Stimulated activated CD4-positive, alpha-beta T cell treated with anti-CD3 and anti-CD28 coated beads, Interleukin-15, amount 100 ng/mL, for 1 hour (primary cell): ENCODE measurements at places on chromosomes 2 and 18.

GRCh38 chr2:98764499-98764898, 33.6 kb upstream of the MGAT4A start:
- no peak for DNase-seq

DNA sequence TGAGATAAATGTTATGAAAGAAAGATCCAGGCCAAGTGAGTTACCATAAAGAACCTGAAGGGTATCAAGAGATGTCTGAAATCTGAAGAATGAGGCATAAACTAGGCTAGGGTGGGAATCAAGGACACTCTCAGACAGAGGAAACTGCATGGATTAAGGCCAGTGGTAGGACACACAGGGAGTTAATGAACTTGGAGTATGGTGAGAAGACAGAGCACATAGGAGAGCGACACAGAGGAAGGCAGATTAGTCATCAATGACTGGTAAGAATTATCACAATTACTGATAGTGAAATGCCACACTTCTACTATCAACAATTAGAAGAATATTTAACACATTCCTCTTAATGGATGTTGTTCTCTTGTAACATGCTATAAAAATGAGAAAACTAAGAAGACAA, 76.9 kb downstream of the TTC21B start:
- DNase-seq, result no peak

DNA sequence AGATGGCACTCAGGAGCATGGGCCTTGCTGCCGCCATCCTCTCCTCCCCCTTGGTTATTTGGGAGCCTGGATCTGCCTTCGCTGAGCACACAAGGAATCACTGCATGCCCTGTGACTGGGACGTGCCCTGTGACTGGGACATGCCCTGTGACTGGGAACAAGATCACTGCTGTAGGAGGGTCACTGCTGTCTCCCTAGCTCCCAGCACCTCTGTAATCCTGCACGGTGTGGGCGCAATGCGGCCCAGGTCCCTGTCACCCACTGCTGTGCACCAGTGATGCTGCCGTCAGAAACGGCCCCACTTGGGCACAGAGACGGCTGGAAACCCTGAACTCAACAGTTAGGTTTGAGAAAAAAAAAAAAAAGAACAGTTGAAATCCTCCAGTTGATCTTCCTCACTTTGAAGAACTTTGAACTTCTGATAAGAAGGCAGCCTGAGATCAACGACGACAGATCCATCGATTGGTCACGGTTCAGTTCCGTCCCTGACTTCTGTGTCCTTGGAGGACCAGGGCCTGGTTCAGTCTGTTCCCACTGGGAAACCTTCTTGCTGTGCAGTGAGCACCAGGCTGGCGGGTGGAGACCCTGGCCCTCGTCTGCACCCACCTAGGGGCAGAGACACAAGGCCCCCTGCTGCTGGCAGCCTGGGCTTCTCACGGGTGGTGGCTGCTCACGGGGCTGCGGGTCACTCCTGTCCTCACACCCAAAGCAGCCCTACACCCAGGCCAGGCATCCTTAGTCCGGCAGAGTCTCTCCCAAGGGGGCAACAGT, 125.9 kb downstream of the PXDN start:
- no peak for DNase-seq

- DNase-seq, result no peak
These were observed 14.5 kb downstream of the NTSR2 start for GRCh38 chr2:11655495-11655894.

- DNase-seq, result no peak
These were observed 11.5 kb upstream of the ASB1 start for GRCh38 chr2:238415036-238415764.

DNA sequence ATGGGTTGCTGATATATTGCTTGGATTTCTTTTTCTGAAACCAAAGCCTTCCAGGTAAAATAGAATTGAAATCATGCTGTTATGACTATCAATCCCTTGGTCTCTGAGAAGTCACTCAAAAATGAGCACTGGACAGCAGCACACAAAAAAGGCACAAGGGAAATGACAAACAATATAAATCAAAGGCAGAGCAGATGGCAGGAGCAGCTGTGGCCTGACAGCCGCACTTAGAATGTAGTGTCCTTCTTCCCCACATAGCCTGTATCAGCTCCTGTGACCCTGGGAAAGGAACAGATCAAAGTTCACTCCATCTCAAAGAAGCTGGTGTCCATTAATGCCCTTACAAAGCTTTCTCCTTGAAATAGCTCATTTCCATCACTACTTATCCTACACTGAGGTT, 326.7 kb downstream of the SUCLG1 start:
- no peak for DNase-seq

- no peak for DNase-seq
These were observed 59.2 kb downstream of the SGPP2 start for GRCh38 chr2:222483513-222484039.

DNA sequence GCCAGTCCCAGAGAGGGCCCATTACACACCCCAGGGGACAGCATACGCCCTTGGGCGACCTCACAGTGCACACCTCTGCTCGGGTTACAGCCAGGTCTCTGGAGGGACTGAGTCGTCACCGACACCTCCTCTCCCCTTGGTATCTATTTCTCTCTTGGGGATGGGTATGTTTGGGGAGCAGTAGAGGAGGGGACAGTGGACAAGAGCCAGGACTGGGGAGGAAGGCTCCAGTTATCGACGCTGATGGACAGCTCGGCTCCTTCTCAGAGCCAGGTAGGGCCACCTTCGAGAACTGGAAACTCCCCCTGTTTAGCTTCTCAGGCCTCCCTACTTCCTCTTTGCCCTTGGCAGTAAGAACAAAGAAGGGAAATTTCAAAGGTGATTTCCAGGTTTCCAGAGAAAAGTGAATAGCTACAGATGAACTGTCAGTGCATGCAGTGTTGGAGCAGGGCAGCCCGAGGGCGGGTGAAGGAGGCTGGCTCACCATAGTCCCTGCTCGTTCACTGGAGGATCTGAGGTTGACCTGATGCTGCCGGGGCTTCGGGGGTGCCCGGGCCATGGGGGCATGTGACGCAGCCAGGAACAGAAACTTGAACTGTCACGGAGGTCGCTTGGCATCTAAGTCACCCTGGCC, 4.4 kb upstream of the SEMA4C start:
- DNase-seq, result no peak

DNA sequence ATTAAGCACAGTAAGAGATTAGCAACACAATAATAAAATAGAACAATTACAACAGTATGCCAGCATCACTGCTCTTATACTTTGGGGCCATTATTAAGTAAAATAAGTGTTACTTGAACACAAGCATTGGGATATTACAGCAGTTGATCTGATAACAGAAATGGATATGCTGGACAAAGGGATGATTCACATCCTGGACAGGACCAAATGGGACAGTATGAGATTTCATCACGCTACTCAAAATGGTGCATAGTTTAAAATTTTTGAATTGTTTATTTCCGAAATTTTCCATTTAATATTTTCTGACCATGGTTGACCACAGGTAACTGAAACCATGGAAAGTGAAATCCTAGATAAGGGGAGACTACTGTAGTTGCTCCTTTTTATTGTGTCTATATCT, 138.2 kb downstream of the UBR3 start:
- no peak for DNase-seq

GRCh38 chr2:109343460-109343859, 214.5 kb downstream of the SH3RF3 start:
- no peak for DNase-seq

GRCh38 chr2:1995987-1996386, 251.7 kb upstream of the PXDN start:
- DNase-seq, result no peak

GRCh38 chr18:50097702-50098101, 97.2 kb downstream of the MYO5B start:
- DNase-seq, result no peak

DNA sequence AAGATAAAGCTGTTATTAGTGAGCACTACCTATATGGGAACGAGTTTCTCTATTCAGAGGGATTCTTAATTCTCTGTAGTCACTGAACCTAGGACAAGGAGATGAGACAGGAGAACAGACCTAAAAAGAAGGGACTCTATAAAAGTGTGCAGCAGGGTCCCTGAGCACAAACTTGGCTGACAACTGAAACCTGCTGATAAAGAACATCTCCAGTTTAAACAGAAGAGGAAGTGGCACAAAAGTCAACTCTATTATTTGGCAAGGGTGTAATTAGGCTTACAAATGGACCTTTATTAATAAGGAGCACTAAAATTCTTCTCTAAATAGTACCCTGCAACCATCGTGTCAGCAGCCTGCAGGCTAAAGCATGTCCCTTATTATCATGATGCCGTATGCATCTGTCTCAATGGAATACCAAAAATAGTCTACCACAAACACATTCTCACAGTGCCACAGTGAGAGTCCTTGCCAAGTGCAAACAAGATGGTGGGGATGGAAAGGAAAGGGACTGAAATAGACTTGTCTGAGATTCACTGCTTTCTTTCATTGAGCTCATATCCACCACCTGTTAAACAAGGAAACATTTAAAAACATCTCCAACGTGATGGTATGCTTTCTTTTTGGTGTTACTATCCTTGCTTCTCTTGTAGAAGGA, 260.2 kb downstream of the INSIG2 start:
- no peak for DNase-seq

DNA sequence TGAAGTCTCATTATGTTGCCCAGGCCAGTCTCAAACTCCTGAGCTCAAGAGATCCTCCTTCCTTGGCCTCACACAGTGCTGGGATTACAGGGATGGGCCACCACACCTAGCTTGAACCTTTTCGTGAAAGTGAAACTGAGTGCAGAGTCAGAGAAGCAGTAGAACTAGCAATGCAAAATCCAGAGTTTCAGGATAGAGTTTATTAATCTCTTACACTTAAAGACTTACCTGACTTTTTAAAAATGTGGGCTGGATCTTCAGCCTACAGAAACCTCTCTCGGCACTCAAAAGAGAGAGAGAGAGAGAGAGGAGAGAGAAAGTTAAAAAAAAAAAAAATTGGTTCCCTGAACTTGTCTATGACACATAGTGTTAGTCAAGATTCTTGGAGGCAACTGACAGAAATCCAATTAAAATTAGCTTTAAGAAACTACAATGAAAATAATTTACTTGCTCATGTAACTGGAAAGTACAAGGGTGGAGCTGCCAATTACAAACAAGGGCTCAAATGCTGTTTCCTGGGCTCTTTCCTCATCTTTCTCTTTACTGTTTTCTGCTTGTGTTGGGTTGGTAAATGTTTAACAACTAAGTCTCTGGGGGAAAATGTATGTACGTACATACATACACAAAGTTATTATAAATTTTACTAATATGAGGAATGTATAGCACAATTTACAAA, 98.1 kb upstream of the CERS6 start:
- DNase-seq, result no peak

- no peak for DNase-seq
These were observed 53.4 kb downstream of the STK25 start for GRCh38 chr2:241454837-241455485.

DNA sequence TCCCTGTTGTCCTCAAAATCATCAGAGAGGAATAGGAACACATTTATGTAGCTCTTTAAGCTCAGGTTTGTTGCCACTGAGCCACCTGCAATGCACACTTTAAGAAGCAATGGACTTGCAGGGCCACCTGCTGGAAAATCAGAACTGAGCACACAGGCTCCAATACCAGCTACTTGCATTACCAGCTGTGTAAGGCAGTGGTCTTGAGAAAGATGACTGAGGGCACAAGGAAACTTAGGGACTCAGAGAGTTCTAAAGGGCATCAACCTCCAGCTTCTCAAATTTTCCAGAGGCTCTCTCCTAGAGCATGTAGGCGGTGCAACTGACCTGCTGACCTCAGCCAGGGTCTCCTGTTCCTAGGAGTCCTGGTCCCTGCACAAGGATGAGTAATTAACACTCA, 2.5 kb upstream of the CNDP2 start:
- no peak for DNase-seq

DNA sequence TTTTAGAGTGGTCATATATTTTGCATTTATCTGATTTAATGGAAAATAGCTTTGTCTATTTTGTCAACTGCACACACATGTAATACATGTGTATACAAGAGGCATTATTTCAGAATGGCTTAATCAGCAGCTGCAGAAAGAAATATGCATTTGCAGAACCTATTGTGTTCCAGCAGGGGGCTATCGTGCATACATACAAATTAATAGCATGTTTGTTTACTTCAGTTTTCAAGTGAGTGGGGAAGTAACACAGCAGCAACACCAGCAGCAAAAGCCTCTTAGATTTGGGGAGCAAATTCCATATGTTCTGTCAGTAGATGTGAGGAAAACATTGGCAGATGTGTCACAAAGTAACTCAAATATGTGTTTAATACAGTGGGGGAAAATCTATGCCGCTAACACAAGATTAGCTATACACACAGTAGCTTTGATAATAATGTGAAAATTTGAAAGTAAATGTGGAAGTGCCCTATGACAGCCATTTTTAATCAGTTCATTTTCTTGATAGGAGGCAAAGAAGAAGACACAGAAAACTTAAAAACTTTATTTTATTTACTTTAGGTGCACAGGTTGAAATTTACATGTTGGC, 218.1 kb downstream of the WDR7 start:
- DNase-seq, result no peak

- DNase-seq, result no peak
These were observed 349.8 kb downstream of the RBM43 start for GRCh38 chr2:150911766-150912280.

DNA sequence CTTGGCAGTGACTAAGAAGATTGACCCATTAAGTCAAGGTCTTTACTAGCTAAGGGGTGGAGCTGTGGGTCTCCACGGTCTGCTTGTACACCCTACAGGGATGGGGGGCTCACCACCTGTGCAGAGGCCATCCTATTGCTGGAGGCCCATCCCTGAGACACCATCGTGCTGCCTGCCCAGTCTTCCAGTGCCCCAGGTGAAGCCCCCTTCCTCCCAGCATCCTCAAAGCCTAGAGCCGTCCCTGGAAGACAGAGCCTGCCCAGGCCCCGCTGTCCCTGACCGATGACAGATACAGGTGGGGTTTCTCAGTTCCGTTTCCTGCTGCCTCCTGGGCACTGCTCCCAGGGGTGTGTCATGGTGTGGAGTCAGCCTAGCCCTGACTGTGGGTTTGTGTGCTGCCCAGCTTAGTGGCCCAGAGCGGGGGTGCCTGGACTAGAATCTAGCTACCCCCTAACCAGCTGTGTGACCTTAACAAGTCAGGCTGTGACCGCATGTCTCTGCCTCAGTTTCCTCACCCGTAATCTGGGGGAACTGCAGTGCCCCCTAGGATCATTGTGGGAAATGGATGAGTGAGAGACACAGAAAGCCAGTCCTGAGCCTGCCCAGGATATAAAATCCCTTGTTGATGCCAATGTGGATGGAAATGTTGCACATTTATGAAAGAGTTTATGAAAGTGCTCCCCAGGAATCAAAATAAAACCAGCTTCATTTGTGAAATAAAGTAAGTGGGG, 2.0 kb downstream of the OTOS start:
- DNase-seq, result no peak

- no peak for DNase-seq
These were observed 224.5 kb upstream of the REV1 start for GRCh38 chr2:99714349-99714748.

GRCh38 chr18:75261430-75262223, 51.0 kb downstream of the TSHZ1 start:
- DNase-seq, result no peak

GRCh38 chr2:28224648-28225472, 167.8 kb upstream of the FOSL2 start:
- no peak for DNase-seq

GRCh38 chr2:96529376-96530143, 7.0 kb upstream of the ARID5A start:
- no peak for DNase-seq

- DNase-seq, result no peak
These were observed 63.2 kb upstream of the TFCP2L1 start for GRCh38 chr2:121348128-121348740.

- no peak for DNase-seq
These were observed 28.8 kb downstream of the HDAC4 start for GRCh38 chr2:239371726-239372686.

- no peak for DNase-seq
These were observed 343.8 kb downstream of the PID1 start for GRCh38 chr2:228927028-228928010.

GRCh38 chr18:14942275-14942674, 194.3 kb downstream of the ANKRD30B start:
- DNase-seq, result no peak
